Endodermal cell (in vitro differentiated cells): ENCODE measurements at places on chromosomes 1 and 21. TPM values are rescaled to one million over a fixed set of nuclear protein-coding genes. Genes with fewer than 3 reads are reported as not detected.
A peak's percentile ranks its signal among the peaks of the same experiment; 100 is the strongest.

GRCh38 chr1:205298191-205298994, 23.2 kb downstream of the NUAK2 start:
- peak; percentile 94 for DNase-seq

- DNase-seq, result no peak
These were observed 214.5 kb downstream of the KCNT2 start for GRCh38 chr1:196393742-196394141.

DNA sequence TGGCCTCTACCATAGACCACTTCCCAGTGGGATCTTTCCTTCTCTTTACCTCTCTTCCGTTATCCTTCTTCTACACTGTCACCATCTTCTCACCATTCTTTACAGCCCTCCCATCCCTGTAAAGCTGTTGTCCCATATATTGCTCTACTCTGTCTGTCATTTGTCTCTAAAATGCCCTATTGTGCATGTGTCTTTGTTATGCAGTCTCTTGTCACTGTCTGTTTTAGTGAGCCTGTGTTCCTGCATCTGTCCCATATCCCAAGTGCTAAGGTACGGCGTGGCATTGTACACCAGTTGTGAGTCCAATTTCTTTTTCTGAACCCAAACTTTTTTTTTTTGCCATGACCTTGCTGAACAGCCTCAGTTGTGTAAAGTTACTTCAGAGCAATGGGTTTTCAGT, 8.8 kb upstream of the ZBTB18 start:
- DNase-seq, result no peak

DNA sequence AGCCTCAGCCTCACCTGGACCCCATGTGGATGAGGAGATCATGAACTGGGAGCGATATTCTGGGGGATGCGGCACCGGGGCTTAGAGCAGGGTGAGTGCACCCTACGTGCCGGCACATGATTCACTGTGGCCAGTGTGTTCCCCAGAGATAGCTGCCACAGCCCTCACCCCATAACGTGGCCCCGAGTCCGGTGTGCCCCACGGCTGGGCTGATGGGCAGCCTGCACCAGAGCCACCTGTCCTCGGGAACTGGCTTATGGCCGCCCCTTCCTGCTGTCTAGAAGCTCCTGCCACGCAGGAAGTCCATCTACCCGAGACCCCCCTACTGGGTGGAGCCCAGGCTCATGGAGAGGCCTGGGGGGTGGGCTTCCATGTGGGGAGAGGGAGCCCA, 39.1 kb upstream of the SLC19A1 start:
- peak; percentile 35 for DNase-seq

GRCh38 chr1:8115769-8116167, 89.7 kb upstream of the ERRFI1 start:
- DNase-seq, result no peak

DNA sequence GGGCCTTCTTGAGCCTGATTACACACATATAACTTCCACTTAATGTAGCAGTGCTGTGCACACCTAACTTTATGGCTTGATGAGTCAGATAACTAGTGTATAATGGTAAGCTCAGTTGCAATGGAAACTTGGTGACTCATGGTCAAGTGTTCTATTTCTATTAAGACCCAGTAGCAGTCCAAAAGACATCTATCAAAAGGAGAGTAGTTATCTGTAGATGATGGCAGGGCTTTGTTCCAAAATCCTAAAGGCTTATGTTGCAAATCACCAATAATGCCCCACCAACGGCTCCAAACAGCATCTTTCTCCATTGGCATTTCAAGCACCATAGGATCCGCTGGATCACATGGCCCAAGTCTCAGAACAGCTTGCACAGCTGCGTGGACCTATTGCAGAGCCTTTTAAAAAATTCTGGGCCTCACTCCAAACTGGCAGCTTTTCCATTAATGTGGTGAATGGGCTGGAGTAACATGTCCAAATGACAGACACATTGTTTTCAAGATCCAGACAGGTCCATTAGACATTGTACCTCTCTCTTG, 566.8 kb upstream of the USP24 start:
- no peak for DNase-seq

The SPATA46 gene
- total RNA-seq, result not detected in 2 replicates

The EFCAB14 gene
- 76.8 and 82.7 TPM in 2 replicates for total RNA-seq
